ENCODE measurements at places on chromosomes 12 and 14.

DNA sequence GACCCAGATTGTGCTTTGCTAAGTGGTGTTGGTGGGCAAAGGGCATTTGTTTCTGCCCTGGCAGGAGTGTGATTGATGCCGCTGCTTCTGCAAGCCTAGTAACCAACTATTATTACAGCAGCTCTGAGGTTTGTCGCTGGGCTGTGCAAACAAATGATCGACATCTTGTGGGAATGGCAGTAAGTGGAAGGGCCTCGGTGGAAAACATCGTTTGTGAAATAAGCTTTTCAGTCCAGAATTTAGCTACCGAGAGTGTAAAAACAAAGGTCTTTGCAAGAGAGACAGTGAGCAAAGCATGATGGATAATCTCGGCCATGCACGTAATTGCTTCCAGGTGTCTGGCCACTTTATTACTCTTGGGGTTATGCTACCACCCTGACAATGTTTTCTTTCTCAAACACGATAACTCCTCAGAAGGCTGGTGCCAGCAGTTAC, 397.7 kb upstream of the PRICKLE1 start:
- DNase-seq, result no peak

- DNase-seq, result no peak
These were observed 100.7 kb downstream of the KCNMB4 start for GRCh38 chr12:70466753-70467152.

DNA sequence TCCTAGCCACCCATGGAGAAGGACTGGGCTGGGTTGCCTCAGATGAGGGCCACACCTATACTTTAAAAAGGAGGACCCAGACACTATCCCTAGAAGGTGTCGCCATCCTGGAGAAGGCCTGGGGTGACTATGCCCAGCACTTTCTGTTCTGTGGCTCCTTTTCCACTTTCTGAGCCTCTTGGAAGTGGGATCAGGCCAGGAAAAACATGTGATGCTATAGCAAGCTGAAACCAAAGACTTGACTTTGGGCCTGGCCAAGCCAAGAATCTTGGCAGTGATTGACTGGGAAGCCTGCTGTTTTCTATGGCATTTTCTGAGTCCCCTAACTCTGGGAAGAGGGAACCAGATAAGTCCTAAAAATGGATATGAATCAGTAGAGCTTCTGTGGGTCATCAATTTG, 332.3 kb downstream of the ZFP36L1 start:
- no peak for DNase-seq

DNA sequence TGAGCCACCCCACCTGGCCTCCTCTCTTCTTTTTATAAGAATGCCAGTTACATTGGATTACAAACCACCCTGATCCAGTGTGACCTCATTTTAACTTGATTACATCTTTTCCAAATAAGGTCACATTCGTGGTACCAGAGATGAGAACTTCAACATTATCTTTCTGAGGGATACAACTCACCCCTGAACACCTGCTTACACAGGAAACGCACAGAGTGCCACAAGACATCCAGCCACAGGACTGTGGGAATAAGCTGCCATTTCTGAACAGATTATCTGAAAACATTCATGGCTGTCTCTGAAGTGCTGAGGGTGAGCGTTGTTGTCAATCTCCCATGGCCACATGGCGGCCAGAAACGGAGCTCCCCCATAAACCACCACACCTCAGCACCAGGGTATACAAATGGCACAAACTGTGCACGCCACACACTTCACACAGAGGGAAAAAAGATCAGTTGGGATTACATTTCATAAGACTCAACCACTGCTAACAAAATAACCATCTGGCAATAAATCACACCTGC, 23.7 kb downstream of the FOXN3 start:
- no peak for DNase-seq

DNA sequence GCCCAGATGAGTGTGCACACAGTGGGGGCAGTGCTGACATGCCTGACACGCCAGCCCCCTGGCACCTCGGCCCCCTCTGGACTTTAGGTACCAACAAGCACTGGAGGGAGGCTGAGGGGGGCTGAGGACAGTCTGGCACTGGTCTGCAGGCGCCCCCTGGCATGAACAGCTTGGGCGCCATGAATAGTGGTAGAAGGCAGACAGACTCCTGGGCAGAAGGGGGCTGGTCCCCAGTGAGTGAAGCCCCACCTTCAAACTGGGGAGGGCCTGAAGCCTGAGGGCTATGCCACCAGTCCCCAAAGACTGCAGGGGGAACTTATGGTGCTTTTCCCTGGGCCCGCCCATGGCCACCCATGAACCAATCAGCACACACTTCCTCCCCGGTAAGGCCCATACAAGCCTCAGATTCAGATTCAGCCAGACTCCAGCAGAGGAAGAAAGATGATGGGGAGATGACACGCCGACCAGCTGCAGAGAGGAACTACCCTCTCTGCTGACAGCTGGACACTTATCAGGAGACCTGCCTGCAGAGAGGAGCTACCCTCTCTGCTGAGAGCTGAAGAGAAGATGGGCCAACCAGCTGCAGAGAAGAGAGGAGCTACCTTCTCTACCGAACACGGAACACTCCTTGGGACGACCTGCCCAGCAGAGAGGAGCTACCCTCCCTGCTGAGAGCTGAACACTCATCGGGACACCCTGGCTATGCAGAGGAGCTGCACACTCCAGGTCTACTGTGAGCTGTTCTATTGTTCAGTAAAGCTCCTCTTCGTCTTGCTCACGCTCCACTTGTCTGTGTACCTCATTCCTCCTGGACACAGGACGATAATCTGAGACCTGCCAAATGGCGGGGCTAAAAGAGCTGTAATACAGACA, 324.5 kb downstream of the PCNX1 start:
- no peak for DNase-seq

GRCh38 chr12:127429551-127430285, 837.3 kb upstream of the TMEM132C start:
- DNase-seq, result no peak

GRCh38 chr12:27843714-27844245, 63.7 kb upstream of the MANSC4 start:
- no peak for DNase-seq

DNA sequence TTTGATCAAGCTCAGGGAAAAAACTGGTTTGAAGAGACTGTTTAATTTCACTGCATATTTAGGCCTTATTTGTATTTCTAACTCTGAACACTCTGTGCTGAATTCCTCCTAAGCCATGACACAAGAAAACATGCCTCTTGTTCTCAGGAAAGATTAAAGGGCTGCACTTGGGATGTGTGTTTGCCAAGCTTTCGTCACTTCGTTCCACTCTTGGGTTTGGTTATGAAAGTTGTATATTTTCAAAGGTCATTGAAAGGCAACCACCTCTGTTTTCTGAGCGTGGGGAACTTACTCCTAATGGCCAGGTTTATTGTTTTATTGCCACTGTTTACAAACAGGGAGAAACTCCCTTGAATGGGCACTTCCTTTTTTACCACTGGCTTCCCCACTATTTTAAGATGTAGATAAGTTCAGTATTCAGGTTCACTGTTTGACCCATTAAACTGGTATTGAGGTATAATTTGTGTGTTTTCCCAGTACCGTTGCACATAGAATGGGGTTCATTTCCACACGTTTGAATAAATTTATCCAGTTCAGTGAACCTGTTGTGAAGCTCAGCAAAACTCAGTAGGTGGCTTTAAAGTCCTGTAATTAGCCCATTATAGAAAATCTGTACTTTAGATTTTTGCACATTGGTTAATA, 65.3 kb downstream of the NKX2-1 start:
- no peak for DNase-seq

- no peak for DNase-seq
These were observed 10.5 kb downstream of the PLD4 start for GRCh38 chr14:104935026-104935650.

- DNase-seq, result no peak
These were observed 79.5 kb downstream of the GALNT9 start for GRCh38 chr12:132249689-132250478.

GRCh38 chr12:98213556-98213955, 301.8 kb upstream of the TMPO start:
- no peak for DNase-seq

DNA sequence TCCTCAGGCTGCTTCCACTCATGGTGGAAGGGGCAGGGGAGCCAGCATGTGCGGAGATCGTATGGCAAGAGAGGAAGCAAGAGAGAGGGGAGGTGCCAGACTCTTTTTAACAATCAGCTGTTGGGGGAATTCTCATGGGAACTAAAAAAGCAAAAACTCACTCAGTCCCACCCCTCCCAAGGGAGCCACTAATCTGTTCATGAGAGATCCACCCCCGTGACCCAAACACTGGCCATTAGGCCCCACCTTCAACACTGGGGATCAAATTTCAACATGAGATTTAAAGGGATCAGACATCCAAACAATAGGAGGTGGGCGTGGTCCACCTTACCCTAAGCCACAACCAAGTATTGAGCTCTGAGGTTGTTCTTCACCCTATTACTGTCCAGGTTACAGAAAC, 375.1 kb downstream of the GRIN2B start:
- no peak for DNase-seq

GRCh38 chr12:122681814-122682213, 21.3 kb downstream of the HCAR2 start:
- no peak for DNase-seq

- no peak for DNase-seq
These were observed 774.9 kb upstream of the NOVA1 start for GRCh38 chr14:27372771-27373170.

GRCh38 chr12:116674643-116675183, 63.2 kb downstream of the SPRING1 start:
- DNase-seq, result no peak

- DNase-seq, result no peak
These were observed 45.8 kb upstream of the TMED10 start for GRCh38 chr14:75222208-75222701.

GRCh38 chr14:64238631-64239030, 55.5 kb downstream of the ESR2 start:
- no peak for DNase-seq

DNA sequence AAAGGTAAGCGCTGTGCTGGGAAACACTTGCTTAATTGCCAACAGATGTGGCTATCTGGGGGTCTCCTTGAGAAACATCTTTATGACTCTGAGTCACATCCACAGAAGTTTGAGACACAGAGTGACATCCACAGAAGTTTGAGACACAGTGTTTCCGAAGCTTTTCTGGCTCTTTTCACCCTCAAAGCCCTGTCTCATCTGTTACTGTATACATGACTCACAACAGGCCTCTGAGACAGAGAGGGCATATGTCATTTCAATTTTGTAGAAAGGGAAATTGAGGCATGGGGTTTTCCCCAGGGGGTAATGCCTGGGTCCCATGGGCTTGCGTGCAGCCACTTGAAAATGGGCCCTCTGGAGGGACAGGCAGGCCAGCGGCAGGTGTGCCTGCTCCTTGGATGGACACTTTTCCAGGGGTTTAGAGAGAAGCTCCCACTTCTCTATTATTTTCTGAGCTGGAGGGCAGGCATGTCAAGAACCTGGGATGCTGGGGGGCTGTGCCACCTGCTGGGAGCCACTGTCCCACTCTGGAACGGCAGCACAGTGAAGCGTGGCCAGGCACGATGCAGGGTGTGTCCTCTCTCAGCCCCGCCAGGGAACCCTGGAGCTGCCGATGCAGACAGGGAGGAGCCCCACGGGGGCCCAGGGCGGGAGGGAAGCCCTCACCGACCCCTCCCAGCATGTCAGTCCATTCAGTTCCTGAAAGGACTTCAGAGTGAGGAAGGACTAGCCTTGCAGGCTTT, 111.3 kb upstream of the FKBP4 start:
- DNase-seq, result no peak

DNA sequence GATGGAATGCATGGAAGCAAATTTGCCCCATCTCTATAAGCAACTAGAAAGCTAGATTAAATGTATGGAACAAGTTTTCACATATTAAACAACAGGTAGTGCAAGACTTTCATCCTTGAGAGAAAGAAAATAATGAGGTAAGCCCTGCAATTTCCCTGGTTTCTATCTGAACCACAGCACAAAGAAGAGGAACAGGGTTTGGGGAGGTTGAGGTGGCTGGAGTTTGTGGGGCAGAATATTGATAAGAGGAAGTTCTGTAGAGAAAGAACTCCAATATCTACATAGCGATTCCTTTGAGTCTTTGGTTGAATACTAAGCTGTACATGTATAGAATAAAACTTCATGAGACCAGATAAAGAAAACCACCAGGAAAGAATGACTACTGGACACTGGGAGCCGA, 96.3 kb upstream of the CCND2 start:
- no peak for DNase-seq

DNA sequence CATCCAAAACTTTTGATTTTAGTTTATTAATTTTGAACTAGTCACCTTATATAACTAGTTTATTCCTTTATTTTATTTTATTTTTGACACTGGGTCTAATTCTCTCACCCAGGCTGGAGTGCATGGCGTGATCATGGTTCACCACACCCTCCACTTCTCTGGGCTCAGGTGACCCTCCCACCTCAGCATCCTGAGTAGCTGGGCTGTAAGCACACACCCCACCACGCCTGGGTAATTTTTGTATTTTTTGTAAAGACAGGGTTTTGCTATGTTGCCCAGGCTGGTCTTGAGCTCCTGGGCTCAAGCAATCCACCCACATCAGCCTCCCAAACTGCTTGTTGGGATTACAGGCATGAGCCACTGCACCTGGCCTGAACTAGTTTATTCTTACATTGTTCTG, 17.3 kb downstream of the PCNX1 start:
- no peak for DNase-seq

DNA sequence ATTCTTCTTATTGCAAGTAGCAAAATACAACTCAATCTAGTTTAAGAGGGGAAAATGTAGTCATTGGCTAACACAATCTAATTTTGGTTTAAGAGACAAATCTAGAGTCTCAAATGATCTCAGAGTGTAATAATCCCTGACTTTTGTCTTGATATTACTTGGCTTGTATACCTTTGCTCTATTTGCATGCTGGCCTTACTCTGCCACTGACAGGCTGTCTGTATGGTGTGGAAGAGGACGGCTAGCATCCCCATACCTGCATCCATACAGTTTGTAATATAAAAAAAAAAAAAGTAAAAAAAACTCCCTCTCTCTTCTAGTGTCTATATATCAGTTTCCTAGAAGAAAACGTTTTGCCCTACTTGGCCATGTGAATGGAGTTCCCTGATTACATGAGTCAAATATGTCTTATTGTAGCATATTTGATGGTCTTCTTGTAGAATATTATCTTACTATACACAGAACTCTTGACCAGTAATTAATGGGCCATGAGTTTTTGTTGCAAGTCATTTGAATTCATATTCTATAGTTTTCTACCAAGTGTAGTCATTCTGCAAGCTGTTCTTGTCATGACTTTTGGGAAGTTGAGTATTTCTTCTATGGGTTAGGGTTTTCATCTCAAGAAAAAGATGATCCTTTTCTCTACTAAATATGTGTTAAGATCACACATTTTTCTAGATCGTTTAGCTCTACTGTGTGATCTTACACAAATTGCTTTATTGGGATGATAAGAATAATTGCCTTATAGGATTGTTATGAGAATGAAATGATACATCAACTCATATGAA, 8.2 kb downstream of the HIF1A start:
- no peak for DNase-seq

Measured in activated naive CD4-positive, alpha-beta T cell treated with Interleukin-2 at 50 U/mL for 16 hours (primary cell).